ENCODE measurements at places on chromosomes 1 and 21.

DNA sequence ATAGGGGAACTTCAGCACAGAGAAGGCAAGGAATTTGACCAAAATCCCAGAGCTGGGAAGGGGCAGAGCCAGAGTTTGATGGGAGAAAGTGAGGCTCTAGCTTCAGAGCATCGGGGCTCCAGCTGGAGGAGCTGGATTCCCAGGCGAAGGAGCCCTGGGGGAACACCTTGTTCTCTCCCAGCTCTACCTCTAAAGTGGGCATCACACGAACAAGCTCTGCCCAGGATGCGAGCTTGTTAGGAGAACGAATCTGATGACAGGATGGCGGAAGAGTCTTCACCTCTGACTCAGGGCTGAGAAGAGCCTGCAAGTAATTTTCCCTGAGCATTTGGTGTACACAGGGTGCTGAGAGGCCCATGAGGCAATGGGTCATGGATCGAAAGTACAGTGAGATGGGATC is 22.0 kb downstream of the TNNT2 start:
- DNase-seq, result no peak

GRCh38 chr1:15153184-15153841 is at the start of gene TMEM51:
Gene TMEM51, plus strand, starts transcription at chr1:15153747. Its CDS starts 61,341 bp downstream, at chr1:15215088.
- DNase-seq, result no peak

GRCh38 chr1:182629499-182630096 is 25.4 kb upstream of the RGS16 start:
- DNase-seq, result no peak

GRCh38 chr1:19909971-19910370 is 13.4 kb downstream of the PLA2G2E start:
- DNase-seq, result no peak

DNA sequence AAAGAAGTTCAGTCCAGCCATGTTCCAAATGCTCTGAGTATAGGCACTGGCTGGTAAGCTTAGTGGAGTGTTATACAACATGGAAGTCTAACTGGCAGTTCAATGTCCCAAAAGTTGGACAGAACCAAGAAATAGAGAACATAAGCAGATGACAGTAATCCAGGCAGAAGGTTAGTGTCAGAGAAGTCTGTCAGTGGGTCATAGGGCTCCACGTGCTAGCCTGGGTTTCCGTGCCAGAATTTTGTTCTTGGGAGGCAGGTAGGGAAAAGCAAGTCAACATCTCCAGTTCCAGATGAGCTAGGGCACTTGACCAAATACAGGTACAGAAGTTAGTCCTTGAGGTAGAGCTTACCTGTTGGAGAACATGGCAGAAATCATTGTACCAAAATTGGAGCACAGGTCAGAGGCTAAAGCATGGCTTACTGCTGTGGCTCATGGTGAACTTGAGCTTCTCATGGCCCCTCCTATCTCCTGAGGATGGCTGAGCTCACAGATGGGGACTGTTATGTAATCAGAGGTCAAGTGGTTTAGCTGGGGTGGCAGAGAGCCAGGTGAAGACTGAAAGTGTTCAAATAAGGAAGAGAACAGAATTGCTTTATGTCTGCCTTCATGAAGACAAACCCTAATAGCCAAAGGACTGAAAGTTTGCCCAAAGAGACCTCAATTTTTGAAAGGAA is 170.8 kb downstream of the NFIA start:
- DNase-seq, result peak; percentile 35

DNA sequence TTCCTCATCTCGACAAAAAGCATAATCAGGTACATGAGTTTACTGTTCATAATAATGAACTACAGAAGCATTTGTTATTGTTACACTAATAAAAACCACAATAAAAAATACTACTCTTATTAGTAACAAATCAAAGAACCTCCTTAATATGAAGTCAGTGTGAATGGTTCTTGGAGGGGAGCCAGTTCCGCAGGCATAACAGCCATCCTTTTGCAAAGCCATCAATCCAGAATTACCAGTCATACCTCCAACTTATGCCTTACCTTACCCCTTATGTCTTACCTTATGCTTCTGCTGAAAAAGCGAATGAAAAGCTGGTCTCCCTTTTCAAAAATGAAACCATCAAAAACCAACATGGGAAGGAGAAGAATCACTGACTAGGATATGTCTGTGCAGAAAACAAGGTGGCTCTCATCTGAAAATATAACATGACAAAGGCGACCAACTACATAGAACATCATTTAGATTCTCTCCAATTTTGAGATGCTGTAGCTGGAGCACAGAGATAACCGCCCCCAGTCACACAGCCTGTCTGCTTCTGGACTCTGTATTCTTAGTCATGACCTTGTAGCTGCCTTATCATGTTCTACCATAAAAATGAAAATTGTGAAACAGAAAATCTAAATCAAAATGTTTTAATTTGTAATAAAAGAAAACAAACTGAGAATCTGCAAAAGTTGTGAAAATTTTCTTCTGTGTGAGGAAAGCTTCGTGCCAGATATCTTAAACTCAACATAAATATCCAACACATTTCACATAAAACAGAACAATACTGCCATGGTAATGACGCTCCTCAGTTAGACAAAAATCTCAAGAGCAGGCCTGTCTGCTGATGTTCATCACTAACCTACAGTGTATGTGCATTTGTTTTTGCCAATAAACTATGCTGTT is 438.2 kb downstream of the SMYD3 start:
- DNase-seq, result no peak

GRCh38 chr1:98172578-98172977 is 251.7 kb upstream of the DPYD start:
- no peak for DNase-seq

DNA sequence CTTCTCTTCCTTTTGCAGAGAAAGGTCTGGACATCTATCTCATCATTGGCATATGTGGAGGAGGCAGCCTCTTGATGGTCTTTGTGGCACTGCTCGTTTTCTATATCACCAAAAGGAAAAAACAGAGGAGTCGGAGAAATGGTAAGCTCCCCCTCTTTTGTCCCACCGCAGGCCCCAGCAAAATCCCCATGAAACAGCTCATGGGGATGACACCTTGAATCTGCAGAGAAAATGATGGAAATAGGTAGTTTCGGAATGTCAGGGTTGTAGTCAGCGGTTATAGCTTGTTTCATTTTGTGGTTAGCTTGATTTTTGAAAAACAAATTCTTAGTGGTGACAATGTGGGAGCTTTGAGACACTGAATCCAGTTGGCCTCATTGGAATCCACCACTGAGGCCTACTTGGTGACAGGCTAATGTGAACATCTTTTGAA is 10.3 kb downstream of the CD2 start:
- no peak for DNase-seq

DNA sequence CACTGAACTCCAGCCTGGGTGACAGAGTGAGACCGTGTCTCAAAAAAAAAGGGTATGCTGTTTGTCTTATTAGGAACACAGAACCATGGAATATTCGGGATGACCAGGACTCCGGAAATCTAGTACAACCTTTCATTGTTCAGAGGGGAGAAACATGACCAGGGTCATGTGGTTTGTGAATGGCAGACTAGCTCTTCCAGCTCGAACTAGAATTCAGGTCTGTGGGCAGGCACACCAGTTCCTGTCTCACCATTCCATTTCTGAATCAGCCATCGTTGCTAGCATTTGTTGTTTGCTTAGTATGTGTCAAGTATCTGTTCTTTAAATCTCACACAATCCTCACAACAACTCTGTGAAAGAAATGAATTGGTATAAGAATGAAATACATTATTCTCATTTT is 50.9 kb downstream of the MDM4 start:
- no peak for DNase-seq

- no peak for DNase-seq
Measured at GRCh38 chr1:47689894-47690293, 252.1 kb downstream of the FOXD2 start.

GRCh38 chr1:67572594-67573221 is 112.3 kb upstream of the GADD45A start:
- no peak for DNase-seq

DNA sequence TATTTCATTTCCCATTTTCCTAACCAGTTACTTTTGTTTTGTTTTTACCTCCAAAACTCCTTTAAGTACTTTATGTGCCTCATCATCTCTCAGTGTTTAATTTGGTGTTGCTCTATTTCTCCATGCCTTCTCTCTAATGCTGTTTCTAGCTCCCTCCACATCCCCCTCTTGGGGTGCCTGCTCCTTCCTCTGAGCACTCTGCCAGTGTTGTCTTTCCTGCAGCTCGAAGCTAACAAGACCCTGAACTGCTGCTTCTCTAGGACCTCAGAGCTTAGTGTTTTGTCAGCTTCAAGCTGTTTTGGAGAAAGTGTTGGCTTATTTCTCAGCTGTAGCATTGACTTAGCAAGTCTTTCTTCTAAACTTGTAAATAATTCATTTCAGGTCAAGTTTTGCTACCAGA is 290.6 kb downstream of the DPYD start:
- no peak for DNase-seq

GRCh38 chr1:70994753-70995268 is 52.8 kb downstream of the PTGER3 start:
- no peak for DNase-seq

DNA sequence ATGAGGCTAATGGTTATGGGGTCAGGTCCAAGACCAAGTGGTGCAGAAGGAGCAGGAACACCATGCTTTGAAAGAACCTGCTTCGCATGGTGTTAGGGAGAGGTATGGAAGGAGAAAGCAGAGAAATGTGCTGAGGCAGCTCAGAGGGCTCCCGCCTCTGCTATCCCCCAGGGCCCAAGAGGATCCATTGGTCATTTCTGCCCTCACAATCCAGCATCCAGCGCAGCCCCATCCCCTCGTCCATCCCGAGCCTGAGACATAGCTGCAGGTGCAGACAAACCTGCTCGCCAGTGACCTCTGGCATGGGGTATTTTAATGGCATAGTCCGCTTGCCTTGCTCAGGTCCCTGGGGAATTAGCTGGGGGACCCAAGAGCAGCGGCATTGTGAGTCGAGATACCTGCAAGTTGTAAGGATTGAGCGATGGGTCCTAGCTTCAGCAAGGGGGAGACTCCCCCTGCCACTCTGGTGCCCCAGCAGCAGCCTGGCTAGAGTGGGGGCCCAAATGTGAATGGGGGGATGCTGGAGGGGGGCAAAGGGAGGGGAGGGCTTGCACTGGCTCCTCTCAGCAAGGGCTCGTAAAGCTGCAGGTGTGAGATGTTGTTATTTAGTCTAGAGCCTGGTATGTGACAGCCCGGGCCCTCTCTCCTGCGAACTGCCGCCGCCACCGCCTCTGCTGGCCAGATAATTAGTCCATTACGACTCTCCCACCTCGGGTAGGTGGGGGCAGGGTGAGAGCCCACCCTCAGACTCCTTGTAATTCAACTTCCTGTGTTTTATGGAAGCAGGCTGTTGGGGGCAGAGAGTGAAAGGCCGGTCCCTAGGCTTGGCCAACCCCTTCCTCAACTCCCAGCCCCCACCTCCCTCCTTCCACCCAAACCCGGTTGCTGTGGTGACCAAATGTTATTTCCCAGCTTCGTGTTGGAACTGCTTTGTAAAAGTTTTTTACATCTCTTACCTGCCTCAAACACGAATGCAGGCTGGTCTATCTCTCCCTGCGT is 118.8 kb downstream of the RNF220 start:
- DNase-seq, result no peak

DNA sequence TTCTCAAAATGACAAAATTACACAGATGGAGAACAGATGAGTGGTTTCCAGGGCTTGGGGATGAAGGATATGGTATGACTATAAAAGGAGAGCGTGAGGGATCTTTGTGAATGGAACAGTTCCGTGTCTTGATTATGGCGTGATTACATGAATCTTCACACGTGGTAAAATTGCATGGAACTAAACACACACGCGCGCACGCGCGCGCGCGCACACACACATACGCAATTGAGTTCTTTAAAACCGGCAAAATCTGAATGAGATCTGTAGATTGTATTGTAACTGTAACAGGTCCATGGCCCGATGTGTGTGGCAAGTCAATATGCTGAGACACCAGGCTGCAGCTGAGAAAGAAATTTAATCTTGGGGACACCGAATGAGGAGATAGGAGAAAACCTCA is 11.1 kb upstream of the LRRN2 start:
- DNase-seq, result no peak

DNA sequence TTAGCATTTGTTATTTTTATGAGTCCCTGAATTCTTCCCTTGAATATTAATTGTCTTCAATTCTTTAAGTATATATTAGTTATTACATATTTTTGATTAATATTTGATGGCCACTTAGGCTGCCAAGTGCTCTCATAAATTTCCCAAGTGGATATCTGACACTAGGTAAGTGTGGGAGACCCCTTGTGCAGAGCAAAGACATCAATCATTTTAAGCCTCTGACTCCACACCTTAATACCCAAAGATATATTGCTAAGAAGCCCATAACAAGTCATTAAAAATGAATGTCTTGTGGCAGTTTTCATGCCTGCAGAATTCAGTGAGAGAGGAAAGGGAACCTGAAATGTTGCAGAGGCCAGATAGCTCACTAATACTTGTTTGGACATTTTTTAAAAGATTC is 58.4 kb upstream of the PROX1 start:
- no peak for DNase-seq

- no peak for DNase-seq
Measured at GRCh38 chr1:113429461-113430153, 39.3 kb downstream of the MAGI3 start.

DNA sequence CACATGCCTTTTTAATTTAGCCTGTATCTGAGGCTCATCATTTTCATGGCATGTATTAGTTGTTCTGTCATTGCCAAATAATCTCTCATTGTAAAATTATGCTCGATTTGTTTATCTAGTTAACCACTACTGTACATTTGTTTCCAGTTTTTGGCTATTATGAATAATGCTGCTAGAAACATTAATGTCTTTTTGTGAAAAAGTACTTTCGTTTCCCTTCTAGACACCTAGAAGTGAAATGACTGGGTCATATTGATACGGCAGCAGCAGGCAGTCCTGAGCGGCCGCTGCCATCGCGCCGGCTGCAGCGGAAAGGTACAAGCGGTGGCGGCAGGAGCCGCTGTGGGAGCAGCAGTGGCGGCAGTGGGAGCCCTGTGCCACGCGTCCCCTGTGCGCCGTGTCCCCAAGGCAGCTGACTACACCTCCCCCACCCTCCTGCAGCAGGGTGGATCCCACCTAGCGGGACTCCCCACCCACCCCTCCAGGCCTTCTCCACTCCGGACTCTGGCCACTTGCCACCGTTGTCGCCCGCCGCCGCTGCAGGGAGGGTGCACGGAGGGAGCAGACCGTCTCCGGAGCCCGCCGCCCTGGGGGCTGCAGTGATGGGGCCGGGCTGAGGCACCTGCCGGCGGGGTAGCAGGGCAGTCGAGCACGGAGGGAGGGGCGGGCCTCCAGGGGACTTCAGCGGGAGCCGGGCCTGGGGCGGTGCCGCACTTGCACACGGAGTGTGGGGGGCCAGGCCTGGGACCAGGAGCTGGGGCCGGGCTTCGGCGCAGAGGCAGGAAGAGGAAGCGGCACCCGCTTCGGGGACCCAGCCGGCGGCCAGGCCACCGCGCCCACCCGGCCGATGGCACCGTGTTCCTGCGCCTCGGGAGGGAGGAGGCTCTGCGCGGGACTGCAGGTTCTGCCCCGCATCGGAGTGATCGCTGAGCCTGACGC is 66.8 kb upstream of the RGS7 start:
- DNase-seq, result no peak

GRCh38 chr1:26327956-26328362 is 10.2 kb downstream of the CD52 start:
- no peak for DNase-seq

DNA sequence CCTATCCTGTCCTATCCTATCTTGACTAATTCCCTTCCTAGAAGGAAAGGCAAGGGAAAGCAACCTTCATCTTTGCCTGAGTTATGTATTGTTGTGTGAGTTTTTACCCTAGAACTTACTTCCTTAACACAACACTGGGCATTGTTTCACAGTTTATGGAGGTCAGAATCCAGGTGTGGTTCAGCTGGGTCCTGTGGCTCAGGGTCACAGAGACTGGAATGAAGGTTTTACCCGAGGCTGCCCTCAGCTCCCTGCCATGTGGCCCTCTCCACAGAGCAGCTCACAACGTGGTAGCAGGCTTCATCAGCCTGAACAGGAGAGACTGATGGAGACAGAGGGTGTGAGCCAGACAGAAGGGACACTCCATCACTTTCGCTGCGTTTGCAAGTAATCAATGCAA is 140.5 kb downstream of the FCRL5 start:
- DNase-seq, result no peak

Data from NCI-H187 treated with DMSO at 0.1 percent for 48 hours (cell line).